ENCODE measurements at places on chromosomes 16 and 17.

DNA sequence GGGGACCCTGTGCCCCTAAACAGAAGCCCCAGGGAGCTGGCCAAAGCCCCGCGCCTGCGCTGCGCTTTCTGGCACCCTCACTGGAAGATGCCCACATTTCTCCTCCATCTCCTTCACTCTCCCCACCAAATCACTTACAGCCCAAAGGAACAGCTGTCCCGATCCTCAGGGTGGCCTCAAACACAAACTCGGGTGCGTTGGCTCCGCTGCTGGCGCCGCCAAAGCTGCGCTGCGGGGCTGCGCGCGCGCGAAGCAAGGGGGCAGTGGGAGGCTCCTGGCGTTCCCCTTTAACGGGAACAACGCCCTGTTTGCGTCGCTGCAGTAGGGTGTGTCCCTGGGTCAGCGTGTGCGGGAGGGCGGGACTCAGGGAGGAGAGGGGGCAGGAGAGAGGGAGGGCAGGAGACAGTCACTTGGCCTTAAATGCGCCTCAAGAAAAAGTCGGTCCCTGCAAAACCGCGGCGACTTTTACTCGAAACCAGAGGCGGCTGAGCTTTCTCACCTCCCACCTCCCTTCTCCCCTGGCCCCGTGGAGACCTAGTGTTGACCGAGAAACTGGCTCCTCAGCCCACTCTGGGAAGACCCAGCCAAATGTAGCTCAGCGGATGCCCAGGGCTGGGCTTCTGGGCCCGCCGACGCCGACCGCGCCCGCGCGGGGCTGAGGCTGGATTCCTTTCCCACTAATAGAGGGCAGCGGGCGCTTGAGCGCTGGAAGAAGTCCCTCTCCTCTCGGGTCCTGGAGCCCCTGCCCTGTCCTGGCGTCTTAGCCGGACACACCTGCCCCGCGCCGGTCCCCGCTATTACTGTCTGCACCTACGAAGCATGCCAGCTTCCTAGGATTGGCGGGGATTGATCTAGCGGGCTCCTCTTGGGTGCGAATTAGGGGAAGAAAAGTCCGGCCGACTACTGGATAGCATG, 2.6 kb downstream of the PMP22 start:
- DNase-seq = peak; percentile 57

GRCh38 chr17:58043221-58044181, 36.5 kb upstream of the SRSF1 start:
- DNase-seq = no peak

DNA sequence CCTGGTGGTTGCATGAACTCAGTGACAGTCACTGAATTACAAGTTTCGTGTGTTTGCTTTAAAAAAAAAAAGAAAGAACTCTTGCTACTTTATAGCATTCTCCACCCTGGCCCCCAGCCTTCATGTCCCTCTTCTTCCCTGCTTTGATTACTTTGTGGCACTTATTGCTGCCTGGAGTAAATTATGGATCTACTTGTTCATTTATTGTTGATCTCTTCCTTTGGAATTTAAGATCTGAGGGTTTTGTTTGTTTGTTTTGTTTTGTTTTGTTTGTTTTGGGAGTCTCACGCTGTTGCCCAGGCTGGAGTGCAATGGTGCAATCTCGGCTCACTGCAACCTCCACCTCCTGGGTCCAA, 126.5 kb downstream of the ABCC6 start:
- DNase-seq = no peak

GRCh38 chr16:637081-638018, 1.2 kb upstream of the METTL26 start:
- DNase-seq = no peak

GRCh38 chr16:15552507-15552906, 90.4 kb downstream of the MARF1 start:
- DNase-seq = no peak

- no peak for DNase-seq
Observed at GRCh38 chr16:28951410-28951943, 740 bp downstream of the NFATC2IP start.

DNA sequence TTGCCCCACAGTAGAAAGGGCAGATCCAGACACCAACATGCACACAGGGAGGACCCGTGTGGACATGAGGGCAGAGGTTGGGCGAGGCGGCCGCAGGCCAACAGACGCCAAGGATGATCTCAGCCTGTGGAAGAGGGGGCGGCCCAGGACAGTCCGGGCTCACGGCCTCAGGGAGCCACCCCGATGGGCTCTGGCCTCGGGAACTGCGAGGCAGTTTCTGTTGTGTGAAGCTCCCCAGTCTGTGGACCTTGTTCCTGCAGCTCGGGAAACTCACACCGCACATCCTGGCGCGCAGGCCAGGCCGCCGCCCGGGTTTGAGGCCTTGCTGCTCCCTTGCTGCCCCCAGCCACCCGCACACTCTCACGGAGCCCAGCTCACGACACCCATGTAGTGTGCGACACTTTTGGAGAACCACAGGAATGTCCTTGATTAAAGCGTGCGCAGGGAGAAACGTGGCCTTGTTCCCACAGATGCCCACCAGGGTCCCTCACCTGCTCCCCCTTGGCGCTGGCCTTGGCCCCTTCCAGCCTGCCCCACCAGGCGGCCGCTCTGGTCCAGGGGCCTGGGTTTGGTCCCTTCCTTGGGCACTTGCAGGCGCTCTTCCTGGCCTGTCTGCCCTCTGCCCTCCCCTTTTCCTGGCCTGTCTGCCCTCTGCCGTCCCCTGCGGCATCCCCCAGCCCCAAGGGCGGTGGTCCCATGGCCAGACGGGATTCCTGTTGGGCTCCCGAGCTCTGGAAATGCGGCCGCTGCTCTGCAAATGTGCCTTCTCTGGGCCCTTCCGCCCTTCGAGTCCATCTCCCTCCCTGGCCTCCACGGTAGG, 9.3 kb upstream of the SLC38A10 start:
- no peak for DNase-seq

DNA sequence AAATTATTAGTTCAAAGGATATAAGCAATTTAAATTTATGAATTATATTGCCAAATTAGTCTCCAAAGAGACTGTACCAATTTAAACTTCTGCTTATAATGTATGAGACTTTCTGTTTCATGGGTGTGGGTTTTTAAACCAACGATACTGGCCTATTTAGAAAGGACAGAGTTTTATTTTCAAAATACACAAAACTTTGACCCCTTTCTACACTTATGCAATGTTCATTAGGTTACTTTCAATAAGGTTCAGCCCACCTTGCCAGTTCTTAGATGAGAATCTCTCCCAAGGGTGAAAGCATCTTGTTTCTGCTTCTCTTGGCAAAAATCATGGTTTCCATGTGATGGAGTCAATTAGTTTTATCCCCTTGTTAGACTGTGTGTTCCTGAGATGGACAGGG, 84.7 kb downstream of the MYO1D start:
- no peak for DNase-seq

- no peak for DNase-seq
Observed at GRCh38 chr17:82376042-82376730, 4.6 kb downstream of the UTS2R start.

GRCh38 chr17:50908860-50909764, 43.0 kb upstream of the TOB1 start:
- no peak for DNase-seq
